H4 (cell line): ENCODE measurements at places on chromosomes 6 and 20. TPM values are rescaled to one million over a fixed set of nuclear protein-coding genes. Genes with fewer than 3 reads are reported as not detected.

PHF3 gene
- total RNA-seq, result 25.5 and 35.1 TPM in 2 replicates

DNA sequence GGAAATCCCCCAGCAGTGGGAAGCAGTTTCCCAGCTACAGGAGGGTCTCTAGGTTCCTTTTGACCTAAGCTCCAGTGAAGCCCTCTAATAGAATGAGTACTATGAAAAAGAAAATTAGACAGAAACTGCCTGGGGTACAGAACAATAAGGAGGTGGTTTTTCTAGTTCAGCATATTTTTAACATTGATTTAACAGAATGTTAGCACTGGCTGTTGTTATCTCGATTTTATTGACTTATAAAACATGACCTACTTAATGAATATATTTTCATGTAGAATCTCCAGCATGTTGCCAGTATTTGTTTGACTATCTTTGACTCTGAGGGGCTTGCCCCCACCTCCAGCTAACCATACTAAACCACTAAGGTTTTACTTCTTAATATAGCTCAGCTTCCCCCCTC lies 19.6 kb downstream of the SCGN start:
- no peak for DNase-seq

NRSN1 gene
- not detected in 2 replicates for total RNA-seq

STX7 gene
- total RNA-seq, result 7.9 and 11.2 TPM in 2 replicates

GRCh38 chr20:58982406-58983114 lies 1.5 kb downstream of the NELFCD start:
- no peak for DNase-seq

KIAA1586 gene
- total RNA-seq, result 9.8 and 16.6 TPM in 2 replicates

EYA2 gene
- 0.14 and 0.60 TPM in 2 replicates for total RNA-seq

KCNQ2 gene
- total RNA-seq, result 3.4 and 6.6 TPM in 2 replicates
